ENCODE measurements at places on chromosomes 12 and 14.

DNA sequence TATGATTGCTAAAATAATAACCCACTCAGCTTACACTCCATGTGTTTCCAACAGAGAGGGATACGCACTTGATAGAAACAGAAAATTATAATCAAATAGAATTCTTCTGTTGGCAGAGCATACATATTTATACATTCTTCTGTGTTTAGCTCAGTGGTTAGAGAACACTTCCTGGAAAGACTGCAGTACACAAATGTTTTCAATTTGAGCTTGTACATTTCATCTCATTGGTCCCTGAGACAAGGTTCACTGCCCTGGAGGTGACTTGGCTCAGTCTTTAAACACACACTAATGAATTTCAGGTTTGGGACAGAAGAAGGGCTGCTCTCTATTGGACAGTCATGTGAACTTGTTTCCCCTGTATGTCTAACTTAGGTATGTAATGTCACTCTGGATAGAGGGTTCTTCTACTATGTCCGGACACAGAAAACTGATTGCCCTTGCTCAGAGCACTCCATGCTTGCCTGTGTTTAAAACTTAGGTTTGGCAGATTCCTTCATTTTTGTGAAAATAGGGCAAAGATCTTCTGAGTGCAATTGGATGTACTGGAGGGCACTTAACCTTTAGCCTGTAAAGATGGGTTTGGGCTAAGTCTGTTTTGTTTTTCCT lies 22.9 kb downstream of the PROX2 start:
- no peak for DNase-seq

- DNase-seq, result no peak
These were observed 28.0 kb upstream of the PWP1 start for GRCh38 chr12:107657621-107658020.

DNA sequence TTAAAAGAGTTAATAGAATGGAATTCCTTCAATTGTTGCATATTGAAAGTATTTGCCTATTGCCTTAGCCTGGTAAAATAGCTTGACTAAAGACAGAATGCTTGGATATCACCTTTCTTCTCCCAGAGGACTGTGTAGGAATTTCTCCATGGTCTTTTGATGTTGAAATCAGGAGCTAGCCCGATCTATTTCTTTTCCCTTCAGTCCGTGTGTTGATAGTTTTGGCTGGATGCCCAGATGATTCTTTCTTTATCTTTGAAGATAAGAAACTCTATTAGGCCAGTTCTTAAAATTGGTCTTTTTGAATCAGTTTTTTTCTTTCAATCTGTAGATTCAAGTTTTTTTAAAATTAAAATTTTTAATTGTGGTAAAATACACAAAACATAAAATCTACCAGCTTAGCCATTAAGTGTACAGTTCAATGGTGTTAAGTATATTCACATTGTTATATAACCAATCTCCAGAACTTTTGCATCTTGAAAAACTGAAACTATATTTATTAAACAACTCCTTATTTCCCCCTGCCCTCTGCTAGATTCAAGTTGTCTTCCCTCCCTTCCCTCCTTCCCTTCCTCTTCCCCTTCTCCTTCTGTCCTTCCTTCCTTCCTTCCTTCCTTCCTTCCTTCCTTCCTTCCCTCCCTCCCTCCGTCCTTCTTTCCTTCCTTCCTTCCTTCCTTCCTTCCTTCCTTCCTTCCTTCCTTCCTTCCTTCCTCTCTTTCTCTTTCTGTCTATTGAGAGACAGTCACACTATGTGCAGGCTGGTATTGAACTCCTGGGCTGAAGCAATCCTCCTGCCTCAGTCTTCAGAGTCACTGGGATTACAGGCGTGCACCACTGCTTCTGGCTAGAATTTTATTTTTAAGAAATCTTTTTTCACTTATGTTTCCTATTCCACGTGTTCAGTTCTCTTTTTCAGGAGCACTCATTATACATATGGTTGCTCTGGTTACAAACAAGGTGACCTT lies 10.1 kb downstream of the LACRT start:
- no peak for DNase-seq

DNA sequence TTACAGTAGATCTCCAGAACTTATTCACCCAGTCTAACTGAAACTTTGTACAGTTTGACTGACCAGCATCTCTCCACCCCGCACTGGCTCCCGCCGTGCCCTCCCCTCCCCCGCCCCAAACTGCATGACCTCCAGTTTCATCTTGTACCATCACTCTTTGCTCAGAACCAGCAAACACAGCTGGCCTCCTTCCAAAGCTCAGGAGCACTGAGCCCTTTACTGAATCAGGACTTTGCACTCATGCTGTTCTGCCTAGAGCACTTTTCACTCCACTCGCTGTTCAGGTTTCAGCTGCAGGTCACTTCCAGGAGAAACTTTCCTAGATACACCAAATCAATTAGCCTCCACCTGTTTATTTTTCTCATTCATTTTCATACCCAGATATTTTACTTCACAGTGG lies 455.3 kb upstream of the PDE3A start:
- DNase-seq, result no peak

GRCh38 chr12:14260011-14260993 lies 105.2 kb upstream of the ATF7IP start:
- peak; percentile 53 for DNase-seq

DNA sequence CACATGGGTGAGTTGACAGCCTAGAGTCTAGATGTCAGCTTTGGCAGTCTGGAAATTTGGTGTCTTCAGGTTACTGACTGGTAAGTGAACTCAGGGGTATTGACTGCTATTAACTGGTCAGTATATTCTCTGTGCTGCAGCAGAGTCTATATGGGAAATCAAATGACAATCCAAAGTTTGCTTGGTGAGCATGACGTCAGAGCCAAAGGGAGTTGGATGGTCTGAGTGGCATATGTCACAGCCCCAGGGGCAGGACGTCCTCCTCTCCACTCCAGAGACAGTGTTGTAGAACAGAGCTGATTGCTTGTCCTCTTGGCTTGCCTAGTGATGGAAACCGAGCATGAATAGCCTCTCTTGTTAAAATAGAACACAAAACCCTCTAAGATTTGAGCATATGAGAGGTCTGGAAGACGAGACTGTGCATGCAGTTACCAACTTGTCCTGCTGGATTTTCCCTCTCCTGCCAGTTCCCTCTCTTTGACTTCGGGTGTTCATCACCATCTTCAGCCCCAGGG lies 3.3 kb upstream of the TBC1D30 start:
- no peak for DNase-seq

- DNase-seq, result no peak
These were observed 111.8 kb upstream of the DNM1L start for GRCh38 chr12:32567296-32567674.

DNA sequence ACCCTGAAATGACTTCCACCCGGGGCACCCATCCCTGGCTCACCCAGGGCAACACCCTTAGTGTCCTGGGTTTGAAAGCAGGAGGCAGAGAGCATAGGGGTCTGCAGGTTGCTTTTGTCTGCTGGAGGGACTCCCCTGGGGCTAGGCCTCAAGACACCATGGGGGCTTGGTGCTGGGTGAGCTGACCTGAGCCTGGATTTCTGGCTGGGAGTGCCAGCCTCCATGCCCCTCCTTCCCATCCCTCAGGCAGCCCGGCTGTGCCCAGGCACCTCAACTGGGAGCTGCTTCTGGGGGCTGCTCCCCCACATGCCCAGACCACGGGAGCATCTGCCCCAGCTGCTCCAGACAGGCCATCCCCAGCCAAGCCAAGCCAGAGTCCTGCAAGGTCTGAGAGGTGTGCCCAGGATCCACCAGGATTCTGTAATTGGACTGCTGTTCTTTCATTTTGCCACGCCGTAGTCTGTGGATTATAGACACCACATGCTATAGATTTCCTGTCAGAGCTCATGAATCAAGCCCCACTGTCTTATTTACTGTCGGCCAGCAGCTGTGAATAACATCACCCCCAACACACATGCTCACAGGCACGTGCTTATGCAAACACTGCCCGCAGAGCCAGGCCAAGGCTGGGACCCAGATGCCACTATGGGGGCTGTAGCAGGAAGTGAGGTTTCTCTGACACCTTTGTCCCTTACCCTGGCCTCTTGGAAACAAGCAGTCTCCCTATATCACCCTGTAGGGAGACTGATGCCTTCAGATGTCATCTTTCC lies 29.4 kb upstream of the ESRRB start:
- no peak for DNase-seq

- DNase-seq, result no peak
These were observed 27.6 kb downstream of the FAIM2 start for GRCh38 chr12:49876070-49876469.

DNA sequence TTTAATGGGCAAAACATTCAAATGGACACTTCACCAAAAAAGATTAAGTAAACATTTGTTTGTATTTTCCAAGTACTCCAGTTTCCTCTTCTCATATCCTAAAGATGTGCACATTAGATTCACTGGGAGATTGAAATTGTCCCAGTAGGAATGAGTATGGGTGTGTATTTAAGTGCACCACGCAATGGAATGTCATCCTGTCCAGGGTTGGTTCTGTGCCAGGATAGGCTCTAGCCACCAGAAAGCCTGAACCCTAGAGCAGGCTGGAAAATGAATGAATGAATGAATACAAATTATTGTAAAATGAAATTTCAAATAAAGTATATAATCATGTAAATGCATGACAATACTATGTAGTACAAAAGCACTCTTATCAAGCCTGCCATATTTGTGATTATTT lies 14.0 kb downstream of the CEP83 start:
- no peak for DNase-seq

DNA sequence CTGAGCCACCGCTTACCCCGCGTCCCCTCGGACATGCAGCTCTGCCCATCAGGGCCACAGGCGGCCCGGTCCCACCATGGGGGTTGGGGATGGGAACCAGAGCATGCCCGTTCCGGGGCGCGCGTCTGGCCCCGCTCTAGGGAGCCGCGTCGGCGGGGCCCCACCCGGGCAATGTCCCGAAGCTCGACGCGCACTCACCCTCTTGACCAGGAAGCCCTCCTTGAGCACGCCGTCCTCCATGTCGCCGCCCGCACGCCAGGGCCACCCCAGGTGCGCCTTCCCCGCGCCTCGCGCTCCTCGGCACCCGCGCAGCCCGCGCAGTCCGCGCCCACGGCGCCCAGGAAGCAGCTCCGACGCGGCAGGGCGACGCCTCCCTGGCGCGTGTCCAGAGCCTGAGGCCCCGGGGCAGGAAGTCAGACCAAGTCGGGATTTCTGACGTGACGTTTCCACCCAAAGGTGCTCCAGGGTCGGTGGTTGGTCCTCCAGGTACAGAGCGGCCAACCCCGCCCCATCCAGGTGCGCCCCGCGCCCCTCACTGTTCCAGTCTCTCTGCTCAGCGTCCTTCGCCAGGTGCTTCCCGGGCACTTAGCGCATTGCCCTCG lies at the start of gene PLEK2:
Gene PLEK2, minus strand, starts transcription at position 346 of the 602 bp plus-strand sequence. Its CDS starts 106 bp downstream, at position 240.
- no peak for DNase-seq

- no peak for DNase-seq
These were observed 161.2 kb upstream of the SLC38A2 start for GRCh38 chr12:46533723-46534122.

DNA sequence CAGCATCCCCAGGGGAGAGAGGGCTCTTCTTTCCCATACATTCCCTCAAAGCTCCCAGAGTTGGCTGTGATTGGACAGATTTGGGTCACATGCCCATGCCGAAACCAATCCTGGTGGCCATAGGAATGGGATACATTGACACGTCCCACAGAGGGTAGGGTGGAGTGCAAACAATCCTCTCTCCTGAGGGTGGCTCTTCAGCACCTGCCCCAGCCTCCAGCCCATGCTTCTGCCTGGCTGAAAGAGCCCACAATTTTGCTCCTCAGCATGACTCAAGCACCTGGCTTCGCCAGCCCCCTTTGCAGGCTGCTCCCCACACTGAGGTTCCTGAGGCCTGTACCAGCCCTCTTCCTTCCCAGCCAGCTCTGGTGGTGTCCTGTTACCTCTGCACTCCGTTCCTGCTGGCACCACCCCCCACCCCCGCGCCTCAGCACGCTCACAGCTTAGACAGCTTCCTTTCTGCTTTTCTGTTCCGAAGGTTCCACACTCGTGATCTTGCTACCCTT lies 71.7 kb downstream of the CCDC92 start:
- DNase-seq, result no peak

GRCh38 chr12:91009319-91009950 lies 4.7 kb upstream of the EPYC start:
- no peak for DNase-seq

- DNase-seq, result no peak
These were observed 70.7 kb downstream of the NOVA1 start for GRCh38 chr14:26527095-26527494.

DNA sequence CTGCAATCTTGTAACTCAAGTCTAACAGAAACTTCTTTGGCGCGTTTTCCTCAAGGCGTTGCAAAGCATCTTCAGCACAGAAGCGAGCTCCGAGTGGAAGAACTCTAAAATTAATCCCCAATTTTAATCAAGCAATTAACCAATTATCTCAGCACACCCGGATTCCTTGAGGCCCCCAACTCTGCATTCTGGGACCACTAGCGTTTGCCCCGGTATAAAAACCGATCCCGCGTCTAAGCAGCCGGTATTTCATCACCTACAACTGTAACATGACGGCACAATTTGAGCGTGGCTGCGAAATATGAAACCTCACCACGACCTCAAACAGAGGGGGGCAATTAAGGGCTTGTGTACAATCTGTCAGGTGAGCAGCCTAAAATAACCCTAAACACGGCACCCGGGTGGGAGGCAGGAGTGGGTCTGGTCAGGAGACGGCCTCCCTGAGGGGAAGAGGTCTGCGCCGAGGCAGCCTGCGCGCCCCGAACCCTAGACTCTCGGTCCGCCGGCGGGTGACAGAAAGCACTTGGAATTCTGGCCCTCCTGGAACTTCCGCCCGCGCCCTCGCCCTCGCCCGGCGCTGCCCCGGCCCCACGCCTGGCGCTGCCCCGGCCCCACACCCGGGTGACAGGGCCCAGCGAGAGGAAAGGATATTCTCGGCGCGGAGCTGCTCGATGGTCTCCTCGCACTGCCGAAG lies 594 bp downstream of the ZCCHC8 start:
- DNase-seq, result peak; percentile 6

DNA sequence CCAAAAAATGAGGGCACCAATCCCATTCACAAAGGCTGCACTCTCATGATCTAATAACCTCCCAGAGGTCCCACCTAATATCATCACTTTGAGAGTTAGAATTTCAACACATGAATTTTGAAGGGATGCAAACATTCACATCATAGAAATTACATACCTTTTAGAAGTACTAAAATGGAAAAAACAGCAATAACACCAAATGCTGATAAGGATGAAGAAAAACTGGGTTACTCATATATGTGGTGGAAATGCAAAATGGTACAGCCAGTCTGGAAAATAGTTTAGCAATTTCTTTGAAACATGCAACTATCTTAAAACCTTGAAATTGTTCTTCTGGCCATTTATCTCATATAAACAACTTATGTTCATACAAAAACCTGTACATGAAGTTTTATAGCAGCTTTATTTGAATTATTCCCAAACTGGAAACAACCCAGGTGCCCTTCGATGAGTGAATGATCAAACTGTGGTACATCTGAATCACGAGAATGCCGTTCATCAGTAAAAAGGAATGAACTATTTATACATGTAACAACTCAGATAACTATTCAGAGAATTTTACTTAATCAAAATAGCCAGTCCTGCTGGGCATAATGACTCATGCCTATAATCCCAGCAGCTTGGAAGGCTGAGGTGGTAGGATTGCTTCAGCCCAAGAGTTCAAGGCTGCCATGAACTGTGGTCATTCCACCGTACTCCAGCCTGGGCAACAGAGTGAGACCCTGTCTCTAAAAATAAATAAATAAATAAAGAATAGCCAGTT lies 109.4 kb upstream of the SSTR1 start:
- no peak for DNase-seq

Measured in NCI-H1436 treated with DMSO at 0.1 percent for 48 hours (cell line).